ENCODE measurements at places on chromosomes 16 and 17.

- peak; percentile 70 for DNase-seq
Observed at GRCh38 chr17:55458978-55459377, 37.3 kb upstream of the MMD start.

DNA sequence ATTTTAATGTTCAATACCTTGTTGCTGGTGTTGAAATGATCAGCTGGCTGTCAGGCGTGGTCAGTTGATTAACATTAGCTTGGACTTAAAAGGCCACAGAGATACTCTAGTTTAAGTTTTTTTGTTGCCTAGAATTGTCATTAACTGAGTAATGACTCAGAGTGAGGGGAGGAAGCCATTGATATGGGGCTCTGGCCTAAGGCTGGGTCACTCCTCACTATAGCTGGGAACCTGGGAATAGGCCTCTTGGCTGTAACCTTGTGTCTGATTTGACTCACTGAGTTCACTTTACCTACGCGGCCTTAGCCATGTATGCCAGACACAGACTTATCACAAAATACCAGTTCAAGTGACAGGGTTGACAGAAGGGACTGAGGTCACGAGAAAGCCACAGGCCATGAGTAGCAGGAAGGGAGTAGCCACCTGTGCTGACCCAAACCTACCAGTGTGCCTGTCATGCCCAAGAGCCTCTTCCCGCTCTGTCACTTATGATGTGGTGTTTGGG, 37.9 kb upstream of the ADCY7 start:
- DNase-seq: no peak

DNA sequence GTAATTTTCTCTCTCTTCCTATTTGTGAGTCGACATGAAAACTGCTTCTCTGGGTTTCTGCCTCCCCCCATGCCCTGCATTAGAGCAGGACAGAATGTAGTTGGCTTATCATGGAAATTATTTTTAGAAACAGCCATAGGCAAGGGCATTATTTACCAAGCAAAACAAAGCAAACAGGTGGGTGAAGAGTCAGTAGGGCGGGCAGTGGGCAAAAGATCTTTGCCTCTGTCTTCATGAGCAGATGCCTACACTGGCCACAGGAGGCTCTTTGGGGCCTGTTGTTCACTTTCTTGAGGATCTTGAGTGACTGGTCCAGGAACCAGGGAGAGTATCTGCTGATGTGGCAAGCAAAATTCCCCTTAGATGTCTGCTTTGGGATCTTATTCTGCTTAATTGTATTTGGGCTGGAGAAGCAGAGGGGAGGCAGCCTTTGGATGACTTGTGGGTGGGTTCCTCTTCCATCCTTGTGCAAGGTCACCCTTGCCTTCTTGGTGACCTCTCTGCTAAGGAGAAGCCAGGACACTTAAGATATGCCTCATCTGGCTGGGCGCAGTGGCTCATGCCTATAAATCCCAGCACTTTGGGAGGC, 42.5 kb upstream of the CLEC19A start:
- DNase-seq: no peak

DNA sequence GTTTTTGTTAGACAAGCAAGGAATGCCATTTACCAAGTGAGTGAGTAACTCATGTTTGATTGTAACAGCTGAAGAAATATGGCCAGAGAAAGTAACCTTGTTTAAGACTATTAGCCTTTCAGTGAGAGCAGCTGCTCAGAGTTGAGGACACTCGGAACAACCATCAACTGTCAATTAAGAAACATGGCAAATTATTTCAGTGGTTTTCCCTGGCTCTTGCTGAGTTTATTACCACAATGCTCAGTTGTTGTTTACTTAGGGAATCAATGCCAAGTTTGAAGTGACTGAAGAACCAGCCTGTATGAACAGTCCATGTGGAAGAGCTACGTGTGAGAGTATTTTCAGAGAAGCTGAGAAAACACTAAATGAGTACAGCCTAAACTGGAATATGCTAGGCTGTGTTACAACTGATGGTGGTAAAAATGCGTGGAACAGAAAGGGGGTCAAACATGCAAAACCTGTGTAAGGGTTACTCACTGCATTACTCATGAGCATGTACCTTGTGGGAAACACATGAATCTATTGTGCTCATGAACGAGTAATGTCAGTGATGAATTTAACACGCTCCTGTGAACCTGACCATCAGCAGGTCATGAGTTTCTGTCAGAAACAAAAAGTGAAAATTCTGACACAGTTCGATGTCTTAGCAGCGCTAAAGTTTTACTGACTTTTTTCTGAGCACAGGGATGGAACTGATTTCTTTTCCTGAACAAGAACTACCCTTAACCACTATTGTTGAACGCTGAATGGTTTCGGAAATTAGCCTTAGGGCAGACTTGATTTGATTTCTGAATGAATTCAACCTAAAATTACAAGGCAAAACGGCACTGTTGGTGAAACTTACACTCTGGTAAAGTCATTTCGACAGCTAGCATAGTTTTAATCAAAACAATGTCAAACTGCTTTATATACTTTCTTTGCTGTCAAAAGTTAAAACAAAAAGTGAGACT, 33.5 kb downstream of the GNA13 start:
- peak; percentile 4 for DNase-seq

DNA sequence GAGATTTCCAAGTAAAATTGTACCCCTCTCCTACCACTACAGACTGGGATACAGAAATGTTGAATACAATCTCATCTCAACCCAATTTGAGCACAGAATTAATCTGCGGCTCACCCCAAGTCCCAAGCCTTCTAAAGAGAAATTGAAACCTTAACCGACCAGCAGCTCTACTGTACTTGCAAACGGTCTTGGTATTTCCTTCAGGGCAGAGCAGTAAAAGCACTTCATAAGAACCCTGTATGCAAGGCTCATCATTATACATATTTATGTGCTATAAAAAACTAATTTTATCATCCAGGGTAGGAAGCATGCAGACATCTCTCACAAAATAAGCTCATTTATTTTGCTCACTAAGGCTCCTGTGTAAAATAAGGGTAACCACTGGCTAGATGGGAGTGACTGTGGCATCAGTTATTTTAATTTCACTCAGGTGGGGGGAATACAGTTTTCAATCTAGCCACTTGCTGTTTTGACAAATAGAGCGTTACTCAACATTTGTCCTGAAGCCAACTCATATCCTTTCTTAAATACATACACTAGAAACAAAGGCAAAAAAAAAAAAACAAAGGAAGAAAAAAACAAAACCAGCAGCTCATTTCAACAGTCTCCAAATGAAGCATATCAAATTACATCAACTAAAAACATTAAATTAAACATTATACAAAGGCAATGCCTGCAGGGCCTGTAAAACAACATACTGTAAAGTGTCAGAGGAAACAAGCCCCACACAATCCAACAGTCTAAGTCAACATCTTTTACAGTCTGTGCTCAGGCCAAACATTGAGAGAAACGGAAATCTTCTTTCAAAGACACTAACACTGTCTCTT, 65.0 kb downstream of the PARN start:
- peak; percentile 32 for DNase-seq

- no peak for DNase-seq
Observed at GRCh38 chr16:47196457-47196856, 52.7 kb upstream of the NETO2 start.

- no peak for DNase-seq
Observed at GRCh38 chr16:19746561-19746960, 28.5 kb downstream of the IQCK start.

- no peak for DNase-seq
Observed at GRCh38 chr17:50834429-50835300, 721 bp upstream of the WFIKKN2 start.

GRCh38 chr17:41524261-41524660, 3.8 kb downstream of the KRT19 start:
- no peak for DNase-seq

DNA sequence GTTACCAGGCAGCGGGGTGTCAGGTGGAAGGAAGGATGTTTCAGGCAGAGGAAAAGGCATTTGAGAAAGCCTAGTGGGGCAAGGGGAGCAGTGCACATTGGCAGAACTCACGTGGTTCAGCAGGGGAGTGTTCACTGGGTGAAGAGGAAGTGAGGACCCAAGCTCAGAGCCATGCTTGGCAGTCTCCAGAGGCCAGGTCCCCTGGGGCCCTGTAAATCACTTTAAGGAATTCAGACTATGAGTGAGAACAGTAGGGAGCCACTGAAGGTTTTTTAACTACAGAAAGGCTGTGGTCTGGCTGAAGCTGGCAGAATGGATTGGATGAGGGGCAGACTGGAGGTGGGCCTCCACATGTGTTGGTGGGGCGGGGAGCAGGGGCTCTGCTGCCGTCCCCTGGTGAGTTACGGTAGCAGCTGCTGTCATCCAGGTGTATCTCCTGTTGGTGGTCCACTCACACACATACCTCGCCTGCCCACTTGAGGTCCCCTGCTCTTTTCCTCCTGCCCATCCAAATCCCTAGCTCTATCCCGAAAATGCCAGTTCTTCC, 5.1 kb downstream of the CLEC16A start:
- DNase-seq: no peak

GRCh38 chr17:28279411-28279810, 39.6 kb upstream of the TMEM97 start:
- DNase-seq: peak; percentile 47

GRCh38 chr16:72590151-72590937, 418.4 kb upstream of the PMFBP1 start:
- peak; percentile 39 for DNase-seq

GRCh38 chr17:81031566-81032550, 3.1 kb upstream of the BAIAP2 start:
- no peak for DNase-seq

- peak; percentile 98 for DNase-seq
Observed at GRCh38 chr17:66466840-66467367, 164.5 kb downstream of the PRKCA start.

DNA sequence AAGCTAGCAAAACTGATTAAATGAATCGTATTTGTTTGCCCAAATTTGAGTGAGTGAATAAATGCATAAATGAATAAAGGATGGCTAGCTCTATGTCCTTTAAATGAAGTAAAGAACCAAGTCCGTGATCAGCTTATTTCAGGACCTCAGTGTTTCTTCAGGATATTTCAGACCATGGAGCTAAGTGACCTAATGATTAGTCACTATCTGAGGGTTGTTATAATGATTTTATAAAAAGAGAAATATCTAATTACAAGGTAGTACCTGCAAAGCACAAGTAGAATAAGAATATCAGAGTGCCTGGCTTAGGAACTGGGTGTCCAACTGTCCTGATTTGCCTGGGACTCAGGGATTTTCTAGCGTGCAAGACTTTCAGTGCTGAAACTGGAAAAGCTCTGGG, 12.5 kb downstream of the KCNJ2 start:
- DNase-seq: no peak

- no peak for DNase-seq
Observed at GRCh38 chr16:19874851-19875546, 9.6 kb downstream of the GPRC5B start.

GRCh38 chr16:85912211-85912974, 13.4 kb downstream of the IRF8 start:
- DNase-seq: no peak

- peak; percentile 95 for DNase-seq
Observed at GRCh38 chr16:31052114-31052513, 18.8 kb downstream of the STX4 start.

Measured in HFFc6 (cell line).